ENCODE measurements at places on chromosomes 11 and 22.
A peak's percentile ranks its signal among the peaks of the same experiment; 100 is the strongest.

DNA sequence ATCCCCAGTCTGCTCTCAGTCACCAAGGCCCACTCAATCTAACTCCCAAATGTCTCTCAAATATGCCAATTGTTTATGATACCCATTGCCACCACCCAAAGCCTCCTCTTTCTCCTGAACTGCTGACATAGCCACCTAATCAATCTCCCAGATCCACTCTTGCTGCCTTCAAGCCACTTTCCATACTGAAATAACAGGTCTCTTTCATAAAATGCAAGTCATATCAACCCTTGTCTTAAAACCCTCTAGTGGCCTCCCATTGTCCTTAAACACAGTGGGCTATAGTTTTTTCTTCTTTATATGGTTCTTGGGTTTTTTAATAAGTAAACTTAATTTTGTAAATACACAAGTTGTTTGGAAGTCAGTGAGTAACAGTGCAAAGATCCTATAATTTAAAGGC lies 155.2 kb upstream of the ZC3H12C start:
- no peak for DNase-seq

- DNase-seq, result no peak
Observed at GRCh38 chr11:128592454-128592853, 5.1 kb upstream of the ETS1 start.

DNA sequence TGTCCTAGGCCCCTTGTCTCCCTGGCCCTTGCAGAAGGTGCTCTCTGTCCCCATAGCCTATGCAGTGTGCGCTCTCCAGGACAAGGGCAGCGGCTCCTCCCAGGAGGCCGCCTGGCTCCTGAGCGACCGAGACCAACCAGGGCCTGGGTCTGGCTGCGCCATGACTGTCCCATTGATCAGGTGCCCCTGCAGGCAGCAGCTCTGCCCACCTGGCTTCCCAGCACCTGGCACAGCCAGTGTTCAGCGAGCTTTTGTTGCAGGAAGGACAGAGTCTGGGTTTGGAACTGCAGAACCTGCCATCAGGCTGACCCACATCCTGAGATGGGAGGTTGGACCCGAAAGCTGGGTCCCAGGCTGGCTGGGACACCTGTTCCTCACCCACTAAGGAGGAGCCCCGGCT lies 1001.1 kb downstream of the BRD1 start:
- no peak for DNase-seq

DNA sequence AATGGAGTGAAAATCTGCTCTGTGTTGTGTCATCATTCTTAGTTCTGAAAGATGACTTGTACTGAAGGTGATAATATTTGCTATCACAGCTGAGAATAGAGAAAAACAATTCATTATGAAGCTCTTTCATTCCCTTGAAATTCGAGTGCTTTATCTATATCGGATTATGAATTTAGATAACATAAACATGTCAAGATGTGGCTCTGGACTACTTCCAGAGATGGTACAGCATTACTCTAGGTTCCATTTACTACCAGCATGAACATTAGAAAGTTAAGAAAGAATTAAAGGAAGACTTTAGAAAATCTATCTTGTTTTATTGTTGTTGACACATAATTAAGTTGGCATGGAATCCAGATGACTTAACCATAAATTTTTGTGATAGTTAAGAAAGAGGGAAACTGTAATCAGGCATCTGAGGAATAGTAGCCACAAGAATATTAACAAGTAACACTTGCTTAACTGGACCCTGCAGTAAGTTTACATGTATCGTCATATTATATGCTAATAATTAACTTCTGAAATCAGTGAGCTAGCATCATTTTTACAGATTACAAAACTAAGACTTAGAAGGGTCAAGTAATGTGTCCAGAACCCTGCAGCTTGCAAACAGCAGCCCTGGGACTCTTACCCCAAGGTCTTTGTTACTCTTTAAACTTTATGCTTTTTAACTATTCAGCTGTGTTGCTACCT lies 182.6 kb downstream of the DDX10 start:
- DNase-seq, result no peak

- no peak for DNase-seq
Observed at GRCh38 chr11:41997844-41998401, 538.5 kb upstream of the LRRC4C start.

DNA sequence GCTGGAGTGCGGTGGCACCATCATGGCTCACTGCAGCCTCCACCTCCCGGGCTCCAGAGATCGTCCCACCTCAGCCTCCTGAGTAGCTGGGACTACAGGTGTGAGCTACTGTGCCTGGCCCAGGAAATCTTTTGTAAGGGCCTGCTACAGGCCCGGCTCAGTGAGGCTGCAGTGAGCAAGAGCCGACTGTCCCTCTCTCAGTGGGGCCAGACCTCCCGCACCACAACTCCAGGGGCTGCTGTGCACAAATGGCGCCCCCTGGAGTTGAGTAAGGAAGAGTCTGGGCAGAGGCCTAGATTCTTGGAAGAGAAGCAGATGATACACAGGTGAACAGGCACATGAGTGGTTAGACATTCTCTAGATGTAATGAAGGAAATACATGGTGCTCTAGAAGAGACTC lies 7.0 kb downstream of the SERHL2 start:
- no peak for DNase-seq

GRCh38 chr11:35615921-35616900 lies 2.0 kb upstream of the FJX1 start:
- peak; percentile 91 for DNase-seq

DNA sequence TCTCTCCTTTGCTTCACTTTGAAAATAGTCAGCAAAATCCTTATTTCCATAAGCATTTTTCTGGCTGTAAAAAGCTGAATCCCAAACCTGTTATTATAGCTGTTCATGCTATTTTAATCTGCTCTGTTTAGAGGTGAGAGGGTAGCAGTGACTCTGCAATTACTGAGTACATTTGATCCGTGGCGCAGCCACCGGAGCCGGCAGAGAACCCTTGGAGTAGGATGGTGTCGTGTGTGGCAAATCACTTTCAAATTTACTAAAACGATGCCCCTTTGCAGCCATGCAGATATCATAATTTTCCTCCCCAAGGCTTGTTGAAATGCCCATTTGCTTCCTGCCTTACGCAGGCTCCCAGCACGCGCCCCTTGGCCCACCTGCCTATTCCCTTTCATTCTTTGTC lies 69.6 kb downstream of the ZBTB16 start:
- DNase-seq, result no peak

DNA sequence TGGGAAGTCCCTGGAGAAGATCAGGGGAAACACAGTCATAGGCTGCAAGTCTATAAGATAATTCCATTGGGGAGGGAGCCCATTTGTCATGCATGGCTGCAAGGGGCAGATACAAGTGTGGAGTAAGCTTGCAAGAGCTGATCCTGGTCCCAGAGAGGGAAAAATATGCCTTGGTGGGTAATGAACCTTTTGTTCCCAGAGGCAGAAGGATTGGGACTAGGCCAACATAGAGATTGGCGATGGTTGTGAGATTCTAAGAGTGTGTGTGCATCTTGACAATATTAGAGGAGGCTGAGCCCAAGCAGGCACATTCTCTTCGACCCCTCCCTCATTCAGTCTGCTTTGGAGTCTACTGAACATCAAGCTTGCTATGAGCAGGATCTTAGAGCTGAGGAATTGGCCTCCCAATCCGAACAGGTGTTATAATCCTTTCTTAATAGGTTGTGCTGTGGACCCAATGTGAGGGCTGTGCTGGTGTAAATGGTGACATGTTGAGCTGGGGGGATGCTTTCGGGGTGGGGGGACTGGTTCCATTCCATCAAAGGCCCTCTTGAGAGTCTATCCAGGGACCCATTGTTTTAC lies 18.4 kb downstream of the MIAT start:
- no peak for DNase-seq

GRCh38 chr22:44995715-44996114 lies 14.1 kb downstream of the PHF21B start:
- DNase-seq, result no peak

DNA sequence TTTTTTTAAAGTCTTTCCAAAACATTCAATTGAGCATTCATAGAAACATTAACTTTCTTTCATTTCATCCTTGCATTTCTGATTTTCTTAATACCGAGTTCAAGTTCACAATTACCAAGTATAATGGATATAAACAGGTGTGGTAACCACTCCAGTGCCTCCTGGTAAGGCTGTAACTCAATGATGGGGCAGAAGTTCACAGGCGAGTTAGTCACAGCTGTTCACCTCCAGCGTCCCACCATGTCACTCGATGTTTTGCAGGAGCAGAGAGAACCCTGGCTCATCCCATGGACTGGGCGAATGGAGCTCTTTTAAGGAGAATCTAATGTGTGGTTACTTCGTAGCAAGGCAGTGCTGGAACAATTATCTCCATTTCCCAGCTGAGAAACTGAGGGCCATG lies 94.4 kb upstream of the ALX4 start:
- peak; percentile 75 for DNase-seq

DNA sequence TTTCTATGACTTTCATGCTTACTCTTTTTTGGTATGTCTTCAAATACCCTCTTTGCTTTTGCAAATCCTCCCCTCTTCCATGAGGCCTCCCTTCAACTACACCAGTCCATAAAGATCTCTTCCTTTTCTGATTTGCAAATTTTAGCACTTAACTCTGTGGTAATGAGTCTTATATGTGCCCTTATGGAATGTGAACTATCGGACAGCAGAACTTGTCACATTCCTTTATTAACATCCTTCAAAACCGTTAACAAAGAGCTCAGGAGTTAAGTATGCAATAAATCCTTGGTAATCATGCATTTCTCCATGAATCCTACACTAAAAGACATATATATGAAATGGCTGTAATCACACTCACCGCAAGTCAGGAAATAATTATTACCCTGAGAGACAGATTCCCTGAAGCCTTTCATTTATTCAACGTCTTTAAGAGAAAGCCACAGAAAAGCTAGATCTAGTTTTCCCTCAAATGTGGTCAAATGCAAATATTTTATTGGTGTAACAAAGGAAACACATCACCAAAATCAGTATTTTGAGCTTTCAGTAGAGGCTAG lies 7.4 kb downstream of the CLNS1A start:
- DNase-seq, result no peak

GRCh38 chr22:29470159-29470855 lies 9.7 kb upstream of the NEFH start:
- DNase-seq, result no peak

DNA sequence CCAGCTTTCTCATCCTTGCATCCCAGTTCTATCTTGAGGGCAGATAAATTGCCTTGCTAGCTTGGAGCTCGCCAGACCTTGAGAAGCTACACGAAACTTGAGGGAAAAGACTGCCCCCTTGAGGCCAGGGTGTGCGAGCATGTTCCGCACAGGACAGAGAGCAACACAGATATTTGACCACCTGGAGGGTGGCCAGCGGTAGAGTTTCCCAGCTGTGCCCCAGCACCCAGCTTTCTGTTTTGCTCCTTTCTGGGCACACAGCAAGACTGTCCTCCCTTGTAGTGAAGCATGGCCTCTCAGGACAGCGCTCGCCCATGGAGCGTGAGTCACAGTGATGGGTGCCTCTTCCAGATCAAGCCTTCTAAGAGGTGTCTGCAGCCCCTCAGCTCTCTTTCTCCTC lies 23.5 kb downstream of the SPATA19 start:
- peak; percentile 15 for DNase-seq

GRCh38 chr11:113985906-113986305 lies 11.0 kb downstream of the HTR3A start:
- no peak for DNase-seq

DNA sequence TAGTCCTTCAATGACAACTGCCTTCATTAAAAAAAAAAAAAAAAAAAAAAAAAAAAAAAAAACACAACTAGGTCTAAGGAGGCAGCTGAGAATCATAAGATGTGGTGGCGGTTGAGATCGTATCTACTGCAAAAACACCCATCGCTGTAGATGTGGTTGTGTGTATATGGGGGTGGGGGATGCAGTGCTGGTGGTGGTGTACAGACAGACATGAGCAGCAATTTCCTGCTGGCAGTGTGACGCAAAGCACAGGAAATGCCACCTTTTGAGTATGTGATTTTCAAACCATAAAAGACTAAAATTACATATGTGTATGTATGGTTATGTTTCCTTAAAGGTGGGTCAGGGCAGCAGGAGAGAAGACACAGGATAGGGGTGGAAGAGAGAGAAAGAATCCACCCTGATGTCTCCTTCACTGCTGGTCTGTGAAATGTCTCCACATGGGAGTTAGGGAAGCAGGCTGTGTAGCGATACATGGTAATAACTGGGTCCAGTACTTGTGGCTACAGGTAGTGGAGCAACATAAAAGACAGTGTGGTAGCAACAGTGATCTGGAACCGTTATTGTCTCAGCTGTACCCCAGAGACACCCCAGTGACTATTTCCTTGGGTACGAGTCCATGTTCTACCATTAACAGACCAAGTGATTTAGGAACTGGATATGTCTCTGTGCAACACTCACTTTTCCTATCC lies 57.9 kb downstream of the SYTL2 start:
- DNase-seq, result no peak

- DNase-seq, result no peak
Observed at GRCh38 chr11:35330156-35330889, 89.0 kb downstream of the SLC1A2 start.

DNA sequence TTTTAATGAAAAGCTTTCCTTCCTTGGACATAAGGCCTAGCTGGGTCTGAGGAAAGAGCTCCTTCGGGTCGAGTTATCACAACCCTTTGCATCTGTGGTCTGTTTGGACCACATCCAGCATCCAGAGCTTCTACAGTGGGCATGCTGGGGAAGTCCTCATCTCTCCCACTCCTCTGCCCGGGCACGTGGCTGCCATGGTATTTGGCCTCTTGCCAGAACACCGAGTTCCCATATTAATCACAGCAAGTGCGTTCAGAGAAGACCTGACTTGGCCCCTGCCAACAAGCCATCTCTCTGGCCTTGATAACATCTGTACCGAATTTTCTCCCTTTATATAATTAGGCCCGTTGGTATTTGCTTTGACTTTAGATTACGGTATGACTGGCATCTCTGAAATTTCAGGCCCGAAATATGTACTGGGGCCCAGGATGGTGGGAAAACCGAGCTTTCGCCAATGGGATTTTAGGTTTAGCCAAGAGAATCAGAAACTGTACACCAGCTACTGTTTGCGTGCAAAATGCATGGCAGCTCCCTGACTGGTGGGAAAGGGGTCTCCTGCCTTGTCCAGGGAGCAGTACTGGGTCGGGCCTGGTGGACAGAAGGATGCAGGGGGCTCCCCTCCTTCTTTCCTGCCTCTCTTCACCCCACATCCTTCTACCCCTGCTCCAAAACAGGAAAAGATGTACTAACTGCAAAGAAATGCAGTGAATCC lies 90.0 kb downstream of the MICAL2 start:
- DNase-seq, result no peak

DNA sequence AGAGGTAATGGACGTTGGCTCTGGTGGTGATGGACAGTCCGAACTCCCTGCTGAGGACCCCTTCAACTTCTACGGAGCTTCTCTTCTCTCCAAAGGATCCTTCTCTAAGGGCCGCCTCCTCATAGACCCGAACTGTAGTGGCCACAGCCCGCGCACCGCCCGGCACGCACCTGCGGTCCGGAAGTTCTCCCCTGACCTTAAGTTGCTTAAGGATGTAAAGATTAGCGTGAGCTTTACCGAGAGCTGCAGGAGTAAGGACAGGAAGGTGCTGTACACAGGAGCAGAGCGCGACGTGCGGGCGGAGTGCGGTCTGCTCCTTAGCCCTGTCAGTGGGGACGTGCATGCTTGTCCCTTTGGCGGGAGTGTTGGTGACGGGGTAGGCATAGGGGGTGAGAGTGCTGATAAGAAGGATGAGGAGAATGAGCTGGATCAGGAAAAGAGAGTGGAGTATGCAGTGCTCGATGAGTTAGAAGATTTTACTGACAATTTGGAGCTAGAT lies 6.1 kb downstream of the DGCR8 start:
- no peak for DNase-seq

GRCh38 chr11:32071811-32072210 lies 19.1 kb upstream of the RCN1 start:
- no peak for DNase-seq

- DNase-seq, result no peak
Observed at GRCh38 chr11:28962502-28962901, 854.3 kb downstream of the METTL15 start.

- no peak for DNase-seq
Observed at GRCh38 chr11:46332568-46333393, 14.5 kb upstream of the DGKZ start.
